ENCODE measurements at places on chromosomes 7 and 10.

- H3K36me3 ChIP-seq: no peaks in the 10 kb centered on the region
- no peaks in the 10 kb centered on the region for H3K27me3 ChIP-seq
- H3K4me1 ChIP-seq: no peaks in the 10 kb centered on the region
- H3K4me3 ChIP-seq: no peak overlapping the region
Measured at GRCh38 chr7:103065667-103066066, 8.9 kb downstream of the FBXL13 start.

GRCh38 chr10:109624939-109625338 is 298.4 kb downstream of the XPNPEP1 start:
- no peak overlapping the region for H3K27ac ChIP-seq
- no peaks in the 10 kb centered on the region for H3K36me3 ChIP-seq

- no peaks in the 10 kb centered on the region for H3K4me1 ChIP-seq
- H3K4me3 ChIP-seq: no peak overlapping the region
- H3K27ac ChIP-seq: no peak overlapping the region
- no peaks in the 10 kb centered on the region for H3K27me3 ChIP-seq
- no peaks in the 10 kb centered on the region for H3K36me3 ChIP-seq
Measured at GRCh38 chr7:33554046-33554445, 351.3 kb upstream of the BMPER start.

DNA sequence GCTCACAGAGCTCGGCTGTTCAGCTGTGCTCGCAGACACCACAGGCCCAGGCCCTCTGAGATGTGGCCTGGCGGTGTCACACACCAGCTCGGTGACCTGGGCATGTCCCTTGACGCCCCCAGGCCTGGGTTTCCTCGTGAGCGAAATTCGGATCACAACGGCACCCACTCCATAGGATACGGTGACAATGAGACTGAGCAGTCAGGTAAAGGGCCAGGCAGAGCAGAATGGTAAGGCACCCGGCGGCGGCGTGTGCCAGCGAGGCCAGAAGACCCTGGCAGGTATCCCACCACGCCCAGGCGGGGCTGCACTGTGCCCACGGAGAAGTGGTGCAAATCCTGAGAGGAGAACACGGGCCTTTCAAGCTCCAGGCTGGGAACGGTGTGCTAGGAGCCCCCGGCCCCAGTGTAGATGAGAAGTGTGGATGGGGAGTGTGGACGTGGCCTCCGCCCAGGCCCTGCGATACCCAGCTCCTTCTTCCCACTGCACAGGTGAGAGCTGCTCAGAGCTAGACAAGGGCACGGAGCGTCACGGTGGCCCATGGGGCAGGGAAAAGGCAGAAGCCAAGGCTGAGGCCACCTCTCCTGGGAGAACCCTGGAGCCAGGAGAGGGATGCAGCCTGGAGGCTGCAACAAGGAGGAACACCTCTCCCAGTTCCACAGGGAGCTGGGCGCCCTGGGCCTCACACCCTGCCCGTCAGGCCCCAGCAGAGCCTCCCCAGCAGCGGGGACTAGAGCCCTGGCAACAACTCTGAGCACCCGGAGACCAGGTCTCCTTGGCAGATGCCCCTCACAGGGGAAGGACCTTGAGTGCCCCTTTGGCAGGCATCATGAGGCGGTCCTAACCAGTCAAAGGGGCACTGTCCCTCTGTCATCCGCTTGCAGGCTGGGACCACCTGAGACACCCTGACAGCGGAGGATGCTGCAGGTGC is 219.1 kb downstream of the MAD1L1 start:
- peaks cover 13% of the 10 kb centered on the region for H3K4me1 ChIP-seq
- H3K4me3 ChIP-seq: no peak overlapping the region
- no peak overlapping the region for H3K27ac ChIP-seq
- H3K36me3 ChIP-seq: no peaks in the 10 kb centered on the region
- no peak for DNase-seq

- H3K4me3 ChIP-seq: no peak overlapping the region
- no peaks in the 10 kb centered on the region for H3K27me3 ChIP-seq
- H3K36me3 ChIP-seq: no peaks in the 10 kb centered on the region
- peaks cover 6% of the 10 kb centered on the region for H3K4me1 ChIP-seq
- DNase-seq: no peak
- no peak overlapping the region for H3K27ac ChIP-seq
Measured at GRCh38 chr7:137962875-137963507, 38.9 kb downstream of the CREB3L2 start.

GRCh38 chr7:38142736-38143135 is 35.3 kb upstream of the STARD3NL start:
- no peaks in the 10 kb centered on the region for H3K27me3 ChIP-seq
- no peaks in the 10 kb centered on the region for H3K4me1 ChIP-seq
- no peak for DNase-seq
- H3K4me3 ChIP-seq: no peak overlapping the region
- H3K27ac ChIP-seq: no peak overlapping the region
- H3K36me3 ChIP-seq: no peaks in the 10 kb centered on the region

GRCh38 chr10:48554656-48555055 is 50.2 kb downstream of the ARHGAP22 start:
- H3K4me1 ChIP-seq: peaks cover 2% of the 10 kb centered on the region
- no peaks in the 10 kb centered on the region for H3K27me3 ChIP-seq
- H3K36me3 ChIP-seq: no peaks in the 10 kb centered on the region
- no peak overlapping the region for H3K27ac ChIP-seq
- no peak for DNase-seq
- H3K4me3 ChIP-seq: no peak overlapping the region

- H3K36me3 ChIP-seq: no peaks in the 10 kb centered on the region
- no peaks in the 10 kb centered on the region for H3K27me3 ChIP-seq
- H3K4me1 ChIP-seq: peaks cover 6% of the 10 kb centered on the region
- H3K4me3 ChIP-seq: no peak overlapping the region
- no peak overlapping the region for H3K27ac ChIP-seq
- DNase-seq: no peak
Measured at GRCh38 chr7:86785641-86786040, 141.9 kb downstream of the GRM3 start.

All from neural progenitor cell (in vitro differentiated cells).